ENCODE measurements at places on chromosomes 5 and 9.

GRCh38 chr5:178577376-178577839 is 12.8 kb downstream of the COL23A1 start:
- DNase-seq, result no peak

- no peak for DNase-seq
These were observed 14.5 kb downstream of the SURF6 start for GRCh38 chr9:133321411-133321935.

DNA sequence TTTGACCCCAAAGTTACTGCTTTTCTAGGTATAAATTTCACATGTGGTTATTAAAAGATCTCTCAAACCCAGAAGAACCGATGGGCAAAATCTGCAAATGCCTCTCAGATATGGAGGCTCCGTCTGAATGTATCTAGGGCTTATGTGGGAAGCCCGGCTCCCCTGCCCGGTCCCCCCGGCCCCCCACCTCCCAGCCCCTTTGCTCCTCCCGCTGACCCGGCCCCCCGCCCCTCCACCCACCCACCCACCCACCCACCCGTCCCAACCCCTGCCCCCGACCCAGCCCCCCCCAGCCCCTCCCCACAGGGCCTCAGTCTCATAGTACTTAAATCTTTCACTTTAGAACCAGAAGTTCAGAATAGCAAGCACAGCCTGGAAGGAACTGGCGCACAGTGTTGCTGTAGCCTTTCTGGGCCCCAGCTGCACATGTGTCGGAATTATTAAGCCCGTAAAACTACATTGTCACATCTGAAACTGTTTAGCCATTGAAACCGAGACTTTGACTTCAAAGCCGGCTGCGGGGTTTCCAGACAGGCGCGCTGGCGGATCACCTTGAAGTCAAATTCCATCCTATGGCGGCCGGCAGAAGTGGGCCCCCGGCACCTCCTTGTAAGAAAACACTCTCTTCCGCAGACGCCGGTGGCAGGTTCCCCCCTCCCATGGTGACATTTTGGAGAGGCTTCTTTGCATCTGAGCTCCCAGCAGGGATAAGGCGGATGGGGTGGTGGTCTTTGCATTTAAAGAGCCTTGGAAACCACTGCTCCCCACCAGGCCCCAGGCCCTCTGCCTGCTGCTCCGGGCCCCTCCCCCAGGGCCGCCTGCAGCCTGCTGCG is 12.8 kb downstream of the NKD2 start:
- DNase-seq, result peak; percentile 31

GRCh38 chr5:140630292-140631035 is 2.5 kb downstream of the CD14 start:
- DNase-seq, result peak; percentile 56

- no peak for DNase-seq
These were observed 334.0 kb downstream of the PSAT1 start for GRCh38 chr9:78630966-78631365.

GRCh38 chr9:126935630-126936029 is 21.0 kb downstream of the RALGPS1 start:
- DNase-seq, result no peak

DNA sequence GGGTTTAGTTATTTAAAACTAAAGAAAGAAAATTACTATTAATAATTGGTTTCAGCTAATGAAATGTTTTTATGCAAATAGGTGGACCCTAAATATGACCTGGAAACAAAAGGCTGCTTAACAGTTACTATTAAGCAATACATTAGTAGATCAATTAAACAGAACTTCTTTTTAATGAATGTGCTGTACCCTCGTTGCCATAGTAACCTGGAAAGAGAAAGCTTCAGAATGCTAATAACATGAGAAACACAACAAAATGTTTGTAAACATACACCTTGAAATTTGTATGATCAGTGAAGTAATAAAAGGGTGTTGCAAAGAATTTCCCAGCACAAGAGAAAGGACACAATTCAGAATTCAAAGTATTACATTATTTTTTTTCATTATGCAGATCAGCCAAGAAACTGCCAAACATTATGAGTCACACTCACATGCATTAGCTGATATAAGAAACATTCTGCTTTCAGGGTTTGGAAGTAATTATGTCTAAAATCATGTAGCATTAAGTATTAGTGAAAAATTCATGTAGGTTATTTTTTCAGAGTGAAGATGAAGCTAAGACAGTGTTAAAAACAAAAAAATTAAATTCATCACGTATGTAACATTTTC is 348.3 kb downstream of the ISL1 start:
- DNase-seq, result no peak

DNA sequence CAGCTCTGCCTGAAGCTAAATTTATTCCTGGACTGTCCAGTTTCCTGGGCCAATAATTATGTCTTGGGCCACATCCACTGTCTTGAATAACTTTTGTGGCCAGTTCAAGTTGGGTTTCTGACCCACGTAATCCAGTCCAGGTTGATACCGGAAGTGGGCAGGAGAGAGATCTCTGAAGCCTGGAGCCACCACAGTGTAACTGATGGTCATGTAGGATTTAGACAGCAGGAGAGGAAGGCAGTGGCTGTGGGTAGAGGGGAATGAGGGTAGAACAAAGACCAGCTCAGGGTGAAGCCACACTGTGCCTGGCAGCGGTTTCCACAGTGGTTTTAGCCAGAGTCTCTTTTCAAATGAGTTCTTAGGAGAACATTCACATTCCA is 30.2 kb downstream of the SH3PXD2B start:
- DNase-seq, result no peak

DNA sequence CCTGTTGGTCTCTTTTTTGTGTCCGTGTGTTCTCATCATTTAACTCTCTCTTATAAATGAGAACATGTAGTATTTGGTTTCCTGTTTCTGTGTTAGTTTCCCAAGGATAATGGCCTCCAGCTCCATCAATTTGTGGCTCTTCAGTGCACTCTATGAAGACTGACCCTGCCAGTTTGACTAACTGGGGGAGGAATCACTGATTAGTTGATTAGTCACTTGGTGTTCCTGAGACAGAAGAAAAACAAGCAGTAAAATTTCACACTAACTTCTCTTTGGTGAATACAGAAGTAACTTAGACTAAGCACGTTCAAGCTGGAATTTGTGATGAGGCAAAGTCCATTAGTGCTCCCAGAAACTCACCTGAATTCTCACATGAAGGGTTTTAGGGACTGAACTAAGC is 495.8 kb upstream of the RORB start:
- DNase-seq, result no peak

DNA sequence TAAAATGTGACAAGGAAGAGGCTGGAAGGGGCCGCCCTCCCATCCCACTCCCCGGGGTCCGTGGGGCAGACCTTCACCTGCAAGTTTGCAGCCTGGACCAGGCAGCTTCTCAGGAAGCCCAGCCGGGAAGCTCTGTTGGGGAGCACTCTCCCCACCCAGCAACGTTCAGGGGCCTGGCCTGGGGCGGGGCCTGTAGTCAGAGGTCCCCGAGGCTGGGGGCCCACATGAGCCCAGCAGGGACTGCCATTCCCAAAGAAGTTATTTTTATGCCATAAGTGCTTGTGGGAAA is 32.7 kb upstream of the NOTCH1 start:
- DNase-seq, result no peak

GRCh38 chr5:42587096-42587723 is 164.0 kb downstream of the GHR start:
- DNase-seq, result no peak

DNA sequence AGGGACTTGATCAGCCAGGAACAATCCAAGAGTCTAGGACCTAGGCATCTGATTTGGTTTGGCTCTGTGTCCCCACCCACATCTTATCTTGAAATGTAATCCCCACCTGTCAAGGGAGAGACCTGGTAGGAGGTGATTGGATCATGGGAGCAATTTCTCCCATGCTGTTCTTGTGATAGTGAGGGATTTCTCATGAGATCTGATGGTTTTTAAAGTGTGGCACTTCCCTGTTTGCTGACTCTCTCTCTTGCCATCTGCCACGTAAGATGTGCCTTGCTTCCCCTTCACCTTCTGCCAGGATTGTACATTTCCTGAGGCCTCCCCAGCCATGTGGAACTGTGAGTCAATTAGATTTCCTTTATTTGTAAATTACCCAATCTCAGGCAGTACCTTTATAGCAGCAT is 201.7 kb upstream of the ACTBL2 start:
- no peak for DNase-seq

DNA sequence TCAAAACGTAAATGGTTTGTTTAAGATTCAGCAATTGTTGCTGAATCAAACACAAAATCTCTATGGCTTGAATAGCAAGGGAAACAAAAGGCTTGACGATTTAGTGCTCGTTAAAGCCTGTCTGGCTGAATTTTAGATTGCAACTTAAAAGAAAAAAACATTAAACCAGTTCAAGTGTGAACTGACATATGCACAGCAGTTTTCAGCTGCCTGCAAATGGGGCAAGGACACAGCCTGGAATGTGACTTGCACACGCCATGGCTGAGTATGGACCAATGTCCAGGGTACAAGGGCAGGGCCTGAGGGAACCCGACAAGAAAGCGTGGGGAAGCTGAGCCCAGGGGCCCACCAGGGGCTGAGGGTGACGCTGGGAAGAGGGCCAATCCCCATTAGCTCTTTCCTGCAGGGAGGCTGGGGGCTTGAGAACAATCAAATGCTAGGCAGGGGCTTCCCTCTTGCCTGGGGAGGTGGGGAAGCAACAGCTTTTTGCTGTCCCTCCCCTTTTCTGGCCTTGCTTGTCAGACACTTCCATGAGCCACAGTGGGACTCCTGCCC is 89.6 kb upstream of the LRRTM2 start:
- no peak for DNase-seq

DNA sequence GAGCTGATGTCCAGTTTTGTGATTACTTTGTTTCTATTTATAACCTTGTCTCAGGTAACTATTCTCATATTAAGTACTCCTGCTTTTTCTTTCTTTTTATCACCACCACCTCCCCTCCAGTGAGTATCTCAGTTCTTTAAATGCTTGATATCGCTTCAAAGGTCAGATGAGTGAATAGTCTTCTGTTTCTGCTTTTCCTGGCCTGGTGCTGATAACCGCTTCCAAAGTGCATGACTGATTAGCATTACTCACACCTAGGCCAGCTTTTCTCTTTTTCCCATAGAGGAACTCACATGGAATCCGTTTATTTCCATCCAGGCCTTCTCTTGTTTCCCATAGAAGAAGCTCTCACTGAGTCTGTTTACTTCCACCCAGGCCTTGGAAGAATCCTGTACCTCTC is 3.2 kb downstream of the SLC36A1 start:
- DNase-seq, result no peak

DNA sequence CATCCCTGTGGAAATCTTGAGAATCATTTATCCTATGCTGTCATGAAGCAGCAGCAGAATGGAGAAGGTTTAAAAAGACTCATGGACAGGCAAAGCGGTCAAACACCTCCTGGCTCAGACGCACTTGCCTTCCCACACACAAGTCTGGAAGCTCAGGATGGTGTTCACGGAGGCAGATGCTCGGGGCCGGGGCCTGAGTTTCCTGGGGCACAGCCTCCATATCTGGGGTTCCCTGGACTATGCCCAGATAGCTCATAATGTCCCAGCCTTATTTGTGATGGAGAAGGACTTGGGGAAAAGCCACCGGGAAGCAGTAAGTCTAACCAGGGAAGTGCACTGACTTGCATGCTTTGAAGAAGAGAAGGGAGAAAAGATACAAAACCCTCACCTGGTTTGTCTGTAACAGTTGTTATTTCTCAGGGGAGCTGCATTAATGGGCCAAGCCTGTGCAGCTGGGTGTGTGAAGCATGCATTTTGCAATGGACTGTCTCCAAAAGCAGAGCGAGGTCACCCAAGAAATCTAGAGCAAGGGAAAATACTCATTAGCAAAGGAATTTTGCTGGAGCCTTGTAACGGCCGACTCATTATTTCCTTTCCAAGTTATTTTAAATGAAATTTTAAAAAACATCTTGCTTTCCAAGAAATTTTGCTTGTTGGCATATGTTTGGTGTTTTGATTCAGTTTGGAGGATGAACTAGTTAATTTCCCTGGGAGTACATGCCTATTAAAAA is 3.4 kb downstream of the S1PR3 start:
- peak; percentile 67 for DNase-seq

GRCh38 chr9:2288309-2288708 is 273.2 kb downstream of the SMARCA2 start:
- no peak for DNase-seq

GRCh38 chr9:27377811-27378456 is 81.0 kb upstream of the EQTN start:
- DNase-seq, result no peak

- no peak for DNase-seq
These were observed 15.3 kb downstream of the PPARGC1B start for GRCh38 chr5:149745212-149745942.

DNA sequence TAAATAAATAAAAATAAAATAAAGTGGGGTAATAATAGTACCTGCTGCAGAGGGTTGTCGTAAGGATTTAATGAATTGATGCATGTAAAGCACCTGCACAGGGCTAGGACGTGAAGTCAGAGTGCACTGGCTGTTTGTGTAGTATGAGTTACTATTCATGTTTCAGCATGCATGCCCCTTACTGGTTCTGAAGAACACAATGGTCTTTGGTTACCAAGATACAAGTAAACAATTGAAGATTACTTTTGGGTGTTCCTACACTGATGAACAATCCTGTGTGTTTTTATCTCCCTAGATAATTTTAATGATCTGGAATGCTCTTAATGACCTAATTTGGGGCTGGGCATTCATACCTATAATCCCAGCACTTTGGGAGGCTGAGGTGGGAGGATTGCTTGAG is 23.2 kb upstream of the PRRC2B start:
- DNase-seq, result no peak

DNA sequence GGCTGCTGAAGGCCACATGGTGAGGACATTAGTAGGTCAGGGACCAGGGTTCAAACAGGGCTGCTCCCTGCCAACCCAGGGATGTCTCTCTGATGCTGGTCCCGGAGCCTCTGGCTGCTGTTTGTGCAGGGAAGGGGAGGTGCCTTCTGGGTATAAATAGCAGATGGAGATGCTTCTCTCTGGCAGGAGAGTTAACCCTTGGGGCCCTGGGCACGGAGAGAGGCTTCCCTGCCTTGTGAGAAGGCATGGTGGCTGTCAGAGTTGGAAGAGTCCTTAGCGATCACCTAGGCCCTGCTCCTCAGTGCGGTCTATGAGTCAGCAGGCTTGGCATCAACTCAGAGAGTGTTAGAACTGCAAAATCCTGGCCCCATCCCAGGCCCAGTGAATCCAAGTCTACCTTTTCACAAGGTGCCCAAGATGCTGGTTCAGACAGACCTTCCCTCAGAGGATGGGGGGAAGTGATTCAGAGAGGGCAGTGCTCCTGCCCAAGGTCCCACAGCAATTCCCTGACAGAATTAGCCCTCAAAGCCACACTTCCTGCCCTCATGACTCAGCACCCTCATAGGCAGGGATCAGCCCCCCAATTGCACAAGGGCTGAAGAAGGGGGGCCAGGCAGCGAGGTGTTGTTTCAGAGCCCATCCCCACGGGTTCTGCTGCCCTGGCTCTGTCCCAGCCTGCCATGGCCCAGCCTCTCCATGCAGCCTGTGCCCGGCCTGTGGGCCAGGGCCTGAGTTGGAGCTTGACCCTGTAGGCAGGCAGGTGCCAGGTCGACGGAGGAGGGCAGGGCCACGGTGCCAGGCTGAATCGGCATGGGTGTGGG is 25.6 kb downstream of the CAMK2A start:
- peak; percentile 92 for DNase-seq
